Caco-2 (cell line): ENCODE measurements at places on chromosomes 2 and 18. TPM values are rescaled to one million over a fixed set of nuclear protein-coding genes. Genes with fewer than 3 reads are reported as not detected.
A peak's percentile ranks its signal among the peaks of the same experiment; 100 is the strongest.

GRCh38 chr18:8938817-8939216 lies 163.7 kb upstream of the NDUFV2 start:
- DNase-seq: no peak

- DNase-seq: no peak
Measured at GRCh38 chr2:200189964-200190363, 116.5 kb upstream of the SPATS2L start.

The CDKL4 gene
- total RNA-seq: 1.4 TPM in 1 of 2 replicates, not detected in the other

DNA sequence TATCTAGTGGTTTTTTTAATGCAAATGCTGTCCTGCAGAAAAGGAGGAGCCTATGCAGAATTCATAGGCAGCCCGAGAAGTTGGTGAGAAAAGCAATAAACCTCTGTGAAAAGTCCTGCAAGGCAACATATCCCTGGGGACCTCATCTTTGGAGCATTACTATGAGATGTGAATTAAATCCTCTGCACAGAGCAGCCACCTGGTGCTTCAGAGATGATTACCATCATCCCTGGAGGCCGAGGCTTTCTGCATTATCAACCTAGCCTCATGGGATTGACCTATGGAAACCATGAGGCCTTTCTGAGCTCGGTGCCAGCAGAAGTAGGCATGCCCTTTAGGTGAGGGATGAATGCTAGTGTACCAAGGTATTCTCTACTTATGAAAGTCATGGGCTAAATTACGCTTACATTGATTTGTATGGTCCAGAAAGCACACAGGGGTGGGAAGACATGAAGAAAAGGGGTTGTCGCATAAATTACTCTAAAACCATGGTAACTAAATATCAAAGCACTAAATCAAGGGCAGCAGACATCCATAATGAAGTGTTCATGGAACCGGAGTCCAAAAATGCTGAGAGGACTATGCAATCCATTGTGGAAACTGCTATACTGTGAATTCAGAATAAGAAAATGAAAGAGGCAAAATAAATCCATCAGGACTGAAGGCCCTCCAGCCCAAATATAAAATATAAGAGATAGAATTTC lies 623.5 kb upstream of the DDX18 start:
- no peak for DNase-seq

DNA sequence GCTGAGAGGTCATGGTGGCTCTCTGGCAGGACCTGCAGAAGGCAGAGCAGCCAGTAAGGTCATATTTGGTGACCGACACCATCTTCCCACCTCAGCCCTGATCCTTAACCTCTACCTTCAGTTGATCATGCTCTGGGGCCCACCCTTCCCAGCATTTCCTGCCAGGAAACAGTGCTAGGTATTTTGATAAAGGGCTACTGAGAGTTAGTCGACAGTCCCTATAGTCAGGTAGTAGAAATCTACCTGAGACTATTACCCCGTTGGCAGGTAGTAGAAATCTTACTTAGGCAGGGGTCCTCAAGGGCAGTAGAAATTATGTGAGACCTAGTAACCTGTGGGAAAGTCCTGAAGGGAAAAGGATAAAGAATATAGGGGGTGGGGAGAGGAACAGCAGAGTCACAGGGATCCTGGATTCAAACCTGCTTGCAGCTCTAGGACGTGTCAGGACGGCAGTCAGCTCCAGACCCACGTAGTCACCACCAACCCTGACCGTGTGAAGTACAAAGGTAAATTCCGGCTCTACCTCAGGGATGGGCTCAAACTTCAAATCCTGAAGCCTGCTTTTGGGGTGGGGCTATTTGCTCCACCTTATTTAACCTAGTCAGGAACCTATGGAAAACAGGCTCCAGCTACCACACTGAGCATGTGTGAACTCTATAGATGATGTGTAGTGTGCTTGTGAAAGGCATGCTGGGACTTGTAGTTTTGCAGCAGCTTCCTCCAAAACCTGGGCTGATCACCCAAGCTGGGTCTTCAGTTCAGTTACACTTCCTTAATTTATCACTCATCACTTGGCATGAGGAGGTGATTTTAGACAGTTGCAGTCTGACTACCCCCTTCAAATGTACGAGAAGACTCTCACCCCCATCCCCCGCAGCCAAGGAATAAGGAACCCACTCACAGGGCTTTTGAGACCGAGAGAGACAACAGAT lies at the start of gene DQX1:
TSS of gene DQX1 (minus strand) at position 515 of the 932 bp plus-strand sequence. CDS start at position 13, 502 bp downstream.
- DNase-seq: peak; percentile 58

The FAM237A gene
- not detected in 2 replicates for total RNA-seq
